ENCODE measurements at places on chromosomes 13 and 19. TPM values are rescaled to one million over a fixed set of nuclear protein-coding genes. Genes with fewer than 3 reads are reported as not detected.

- DNase-seq: no peak
Measured at GRCh38 chr13:21997726-21998125, 326.9 kb downstream of the FGF9 start.

DNA sequence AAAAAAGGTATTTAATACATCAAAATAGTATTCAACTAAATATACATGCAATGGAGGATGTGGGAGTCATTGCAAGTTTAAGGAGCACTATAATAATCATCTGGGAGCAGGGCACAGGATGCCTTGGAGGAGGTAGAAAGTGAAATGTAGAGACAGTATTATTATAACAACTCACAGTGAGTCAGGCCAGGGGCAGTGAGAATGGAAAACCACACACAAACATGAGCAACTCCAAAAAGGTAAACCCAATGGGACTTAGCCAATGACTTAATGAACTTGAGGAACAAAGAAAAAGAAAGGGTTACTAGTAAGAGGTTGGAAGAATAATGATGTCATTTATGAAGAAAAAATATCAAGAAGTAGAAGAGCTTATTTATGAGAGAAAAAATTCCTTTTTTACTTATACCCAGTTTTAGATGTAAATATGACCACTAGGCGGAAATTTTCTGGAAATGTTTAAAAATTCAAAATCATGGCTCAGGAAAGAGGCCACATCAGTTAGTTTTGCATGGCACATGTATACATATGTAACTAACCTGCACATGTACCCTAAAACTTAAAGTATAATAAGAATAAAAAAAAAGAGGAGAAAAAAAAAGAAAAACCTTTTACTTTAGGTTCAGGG is 389.3 kb downstream of the SUCLA2 start:
- no peak for DNase-seq

DNA sequence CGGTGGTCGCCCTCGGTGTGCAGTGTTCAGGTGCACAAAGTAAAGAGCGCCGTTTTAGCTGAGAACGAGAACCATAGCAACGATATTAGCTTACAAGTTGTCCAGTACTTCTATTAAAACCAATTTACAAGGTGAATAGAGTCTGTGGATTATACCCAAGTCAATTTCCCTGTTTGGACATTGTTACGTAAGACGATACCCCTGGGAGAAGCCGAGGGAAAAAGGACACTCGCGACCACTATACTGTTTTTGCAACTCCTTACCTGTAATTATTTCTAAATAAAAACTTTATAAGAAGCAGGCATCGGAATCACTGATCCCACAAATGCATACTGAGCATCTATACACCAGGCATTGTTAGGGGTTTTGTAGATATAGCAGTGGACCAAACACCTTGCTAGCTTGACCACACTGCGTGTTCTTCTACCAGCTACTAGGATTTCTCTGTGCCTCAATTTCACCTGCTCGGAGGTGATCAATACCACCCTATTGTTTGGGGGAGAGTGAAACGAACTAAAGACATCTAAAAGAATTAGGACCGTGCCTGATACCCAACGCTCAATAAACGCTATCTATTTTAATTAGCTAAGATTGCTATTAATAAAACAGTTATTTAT is 488 bp upstream of the EEF2 start:
- no peak for DNase-seq

DNA sequence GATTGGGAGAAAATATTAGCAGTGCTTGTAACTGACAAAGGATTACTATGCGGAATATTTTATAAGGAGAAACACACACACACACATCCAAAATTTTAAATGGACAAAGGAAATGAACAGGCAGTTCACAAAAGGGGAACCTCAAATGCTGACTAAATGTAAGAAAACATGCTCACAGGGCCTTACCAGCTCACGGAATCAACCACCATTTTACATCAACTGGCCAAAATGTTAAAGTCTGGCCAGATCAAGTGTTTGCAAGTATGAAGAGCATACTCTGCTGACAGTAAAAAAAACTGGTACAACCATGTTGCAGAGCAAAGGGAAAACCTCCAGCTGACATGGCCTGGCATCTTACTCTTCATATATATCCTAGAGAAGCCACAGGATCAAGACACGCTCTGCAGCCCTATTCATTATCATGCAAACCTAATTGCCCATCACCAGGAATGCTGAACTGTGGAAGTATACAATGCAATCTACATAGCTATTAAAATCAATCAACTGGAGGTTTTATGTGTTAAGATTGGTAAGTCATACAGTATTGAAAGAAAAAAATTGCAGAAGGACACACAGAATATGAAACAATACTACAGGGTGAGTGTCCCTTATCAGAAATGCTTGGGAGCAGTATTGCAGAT is 124.4 kb downstream of the RNF17 start:
- no peak for DNase-seq

- no peak for DNase-seq
Measured at GRCh38 chr13:32737679-32738078, 151.4 kb downstream of the PDS5B start.

DNA sequence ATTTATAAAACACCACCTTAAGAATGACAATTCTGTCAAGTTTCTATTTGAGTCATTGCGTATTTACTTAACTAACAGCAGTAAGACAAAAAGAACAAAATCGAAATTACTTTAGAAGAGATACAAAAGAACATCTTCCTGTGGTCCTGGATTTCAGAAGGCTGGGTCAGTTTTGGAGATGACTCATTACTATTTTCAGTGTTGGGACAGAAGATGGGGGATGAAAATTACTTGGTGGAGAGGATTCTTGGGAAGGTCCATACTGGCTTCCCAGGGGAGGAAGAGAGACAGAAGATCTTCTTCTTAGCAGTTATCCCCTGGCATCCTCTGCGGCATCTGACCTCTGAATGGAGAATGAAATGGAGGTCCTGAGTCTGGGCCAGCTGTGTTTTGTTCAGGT is 33.5 kb upstream of the CSNK1A1L start:
- no peak for DNase-seq

DNA sequence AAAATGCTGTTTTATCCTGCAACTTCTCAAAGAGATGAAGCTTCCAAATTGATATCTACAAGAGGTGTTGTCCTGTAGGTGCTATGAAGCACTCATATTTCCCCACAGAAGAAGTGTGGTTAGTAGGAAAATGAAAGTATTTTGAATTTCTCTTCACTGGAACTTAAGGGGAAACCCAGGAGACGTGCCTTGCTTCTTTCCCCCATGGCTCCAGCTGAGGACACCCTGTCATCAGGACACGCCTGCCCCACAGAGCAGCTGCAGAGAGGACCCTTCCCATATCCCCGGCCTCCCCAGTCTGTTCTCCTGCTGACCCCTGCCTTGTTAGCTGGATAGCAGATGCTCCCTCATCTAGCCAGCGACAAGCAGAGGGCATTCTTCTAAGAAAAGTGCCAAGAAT is 371.3 kb downstream of the COG6 start:
- no peak for DNase-seq

GRCh38 chr13:113620036-113620796 is 35.7 kb downstream of the TFDP1 start:
- no peak for DNase-seq

DNA sequence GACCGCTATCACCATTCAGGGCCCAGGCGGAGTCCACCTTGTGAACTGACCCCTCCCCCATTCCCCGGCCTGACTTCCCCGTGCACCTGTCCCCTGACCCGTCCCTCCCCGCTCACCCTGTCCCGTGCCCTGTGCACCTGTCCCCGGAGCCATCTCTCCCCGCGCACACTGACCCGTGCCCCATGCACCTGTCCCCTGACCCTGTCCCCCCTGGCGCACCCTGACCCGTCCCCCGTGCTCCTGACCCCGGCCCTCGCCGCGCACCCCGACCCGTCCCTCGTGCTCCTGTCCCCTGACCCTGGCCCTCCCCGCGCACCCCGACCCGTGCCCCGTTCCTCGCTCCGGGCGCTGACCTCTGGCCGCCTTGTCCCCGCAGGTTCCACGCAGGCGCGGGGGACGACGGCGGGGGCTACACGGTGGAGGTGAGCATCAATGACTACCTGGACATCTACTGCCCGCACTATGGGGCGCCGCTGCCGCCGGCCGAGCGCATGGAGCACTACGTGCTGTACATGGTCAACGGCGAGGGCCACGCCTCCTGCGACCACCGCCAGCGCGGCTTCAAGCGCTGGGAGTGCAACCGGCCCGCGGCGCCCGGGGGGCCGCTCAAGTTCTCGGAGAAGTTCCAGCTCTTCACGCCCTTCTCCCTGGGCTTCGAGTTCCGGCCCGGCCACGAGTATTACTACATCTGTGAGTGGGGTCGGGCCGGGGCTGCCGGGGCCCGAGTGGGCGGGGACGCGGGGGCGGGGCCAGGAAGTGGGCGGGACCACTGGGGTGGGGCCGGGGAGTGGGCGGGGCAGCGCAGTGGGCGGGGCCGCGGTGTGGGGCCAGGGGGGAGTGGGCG is 9.7 kb downstream of the EFNA2 start:
- no peak for DNase-seq

DNA sequence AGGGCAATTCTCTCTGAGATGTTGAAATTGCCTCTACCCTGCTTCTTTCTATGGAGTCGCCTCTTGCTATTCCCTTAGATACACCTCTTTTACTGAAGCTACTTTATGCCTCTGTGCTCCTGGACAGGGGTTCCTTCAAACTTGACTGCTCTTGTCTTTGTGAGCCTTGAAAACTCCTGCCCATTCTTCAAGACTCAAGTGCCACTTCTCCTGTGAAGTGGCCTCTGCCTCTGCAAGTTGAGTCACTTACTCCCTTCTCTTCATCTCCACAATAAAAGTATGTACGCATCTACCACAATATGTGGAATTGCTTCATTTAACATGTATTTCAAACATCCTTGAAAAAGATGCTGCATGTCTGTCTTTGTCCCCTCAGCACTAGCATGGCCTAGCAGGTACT is 66.0 kb upstream of the TPP2 start:
- DNase-seq: no peak

DNA sequence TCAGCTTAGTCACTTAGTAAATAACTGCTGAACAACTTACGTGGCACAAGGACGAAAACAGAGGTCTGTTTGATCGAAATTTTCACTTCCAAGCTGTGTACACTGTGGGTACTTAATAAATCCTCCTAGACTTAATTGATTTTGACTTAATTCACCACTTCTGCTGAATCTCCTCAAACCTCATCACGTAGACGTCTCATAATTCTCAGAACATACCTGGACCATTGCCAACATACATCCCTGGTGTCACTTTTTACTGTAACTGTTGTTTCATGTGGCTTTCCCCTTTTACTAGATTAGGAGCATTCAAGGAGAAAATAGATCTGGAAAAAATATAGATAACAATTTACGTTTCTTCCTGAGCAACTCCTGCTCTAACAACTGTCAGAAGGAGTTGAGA is 105.0 kb downstream of the MBNL2 start:
- no peak for DNase-seq

DNA sequence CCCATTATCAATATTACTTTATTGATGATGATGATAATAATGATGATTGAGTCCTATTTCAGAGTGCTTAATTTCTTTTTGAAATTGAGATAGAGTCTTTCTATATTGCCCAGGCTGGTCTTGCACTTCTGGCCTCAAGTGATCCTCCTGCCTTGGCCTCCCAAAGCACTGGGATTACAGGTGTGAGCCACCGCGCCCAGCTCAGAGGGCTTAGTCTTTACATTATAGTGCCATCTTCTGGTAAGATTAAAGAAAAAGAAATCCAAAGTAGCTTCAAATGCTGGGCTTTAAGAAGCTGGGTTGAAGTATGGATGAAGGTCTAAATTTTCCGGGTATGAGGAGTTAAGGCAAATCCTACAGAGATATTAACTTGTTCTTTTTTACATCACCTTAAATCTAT is 3.4 kb upstream of the ZNF333 start:
- no peak for DNase-seq

Gene NFIX
- 124 TPM for total RNA-seq

DNA sequence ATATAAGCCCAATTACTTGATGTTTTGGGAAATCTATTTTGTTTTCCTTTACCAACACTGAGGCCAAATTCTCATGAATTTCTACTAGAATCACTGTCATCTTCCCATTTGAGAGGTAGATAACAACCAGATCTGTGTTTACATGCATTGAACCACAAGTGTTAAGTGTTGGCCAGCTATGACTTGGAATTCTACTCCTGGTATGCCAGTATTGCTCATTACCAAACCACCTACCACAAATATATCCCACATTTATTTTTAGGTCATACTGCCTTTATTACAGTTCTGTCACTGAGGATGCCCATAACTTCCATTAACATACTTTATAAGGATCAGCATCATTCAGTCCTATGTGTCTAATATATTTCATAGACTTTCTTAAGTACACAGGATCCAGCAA is 328.9 kb downstream of the DIAPH3 start:
- DNase-seq: no peak

Data from occipital lobe (tissue), 3 donors.